Activated effector memory CD4-positive, alpha-beta T cell treated with Interleukin-2 at 50 U/mL for 16 hours (primary cell): ENCODE measurements at places on chromosomes 6 and 20.

DNA sequence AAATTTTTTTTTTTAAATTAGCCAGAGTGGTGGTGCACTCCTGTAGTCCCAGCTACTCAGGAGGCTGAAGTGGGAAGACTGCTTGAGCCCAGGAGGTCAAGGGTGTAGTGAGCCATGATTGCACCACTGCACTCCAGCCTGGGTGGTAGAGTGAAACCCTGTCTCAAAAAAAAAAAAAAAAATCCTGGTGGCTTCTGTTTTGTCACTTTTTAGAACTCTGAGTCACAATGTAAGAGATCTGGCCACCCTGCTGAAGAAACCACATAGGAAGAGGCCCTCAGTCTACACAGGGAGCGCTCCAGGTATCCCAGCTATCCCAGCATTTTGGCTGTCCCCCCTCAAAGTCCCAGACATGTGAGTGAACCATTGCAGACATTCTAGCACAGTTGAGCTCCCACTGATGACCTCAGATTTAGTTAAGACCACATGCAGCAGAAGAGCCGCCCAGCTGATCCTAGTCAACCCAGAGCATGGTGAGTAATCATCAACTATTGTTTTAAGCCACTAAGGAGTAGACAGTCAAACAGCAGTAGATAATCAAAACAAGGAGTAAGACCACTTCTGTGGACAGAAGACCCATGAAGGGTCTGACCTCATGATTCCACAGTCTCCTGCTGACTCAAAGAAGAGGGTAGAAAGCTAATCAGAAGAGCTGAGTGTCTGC is 12.7 kb upstream of the ARFGEF2 start:
- DNase-seq, result no peak

GRCh38 chr20:58297394-58297793 is 12.1 kb upstream of the RAB22A start:
- DNase-seq, result no peak

DNA sequence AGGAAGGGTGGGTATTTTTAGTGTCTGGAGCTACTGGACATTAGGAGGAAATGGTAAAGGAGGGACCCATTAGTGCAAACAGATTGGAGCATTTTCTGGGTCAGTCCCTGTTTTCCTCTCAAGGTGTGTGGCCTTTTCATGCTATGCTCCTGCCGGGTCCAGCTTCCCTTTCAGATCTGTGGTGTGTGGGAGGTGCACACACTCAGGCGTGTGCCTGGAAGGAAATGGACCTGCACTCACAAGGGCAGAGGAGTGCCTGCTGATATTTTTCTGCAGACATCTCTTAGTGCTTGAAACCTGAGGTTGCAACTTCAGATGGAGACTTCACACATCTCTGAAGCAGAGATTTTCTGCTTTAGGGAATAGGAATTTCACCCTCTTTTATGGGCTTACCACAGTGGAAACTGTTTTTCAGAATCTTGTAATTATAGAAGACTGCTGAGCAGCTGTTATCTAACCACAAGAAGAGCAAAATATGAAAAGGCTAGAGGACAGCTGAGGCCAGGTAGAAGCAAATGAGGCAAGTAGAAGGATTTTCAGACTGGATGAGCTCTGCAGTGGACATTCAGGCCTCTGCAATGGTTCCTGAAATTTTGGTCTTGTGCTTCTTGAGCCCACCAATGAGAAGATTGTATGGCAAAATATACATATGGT is 764.3 kb downstream of the QKI start:
- DNase-seq, result no peak

DNA sequence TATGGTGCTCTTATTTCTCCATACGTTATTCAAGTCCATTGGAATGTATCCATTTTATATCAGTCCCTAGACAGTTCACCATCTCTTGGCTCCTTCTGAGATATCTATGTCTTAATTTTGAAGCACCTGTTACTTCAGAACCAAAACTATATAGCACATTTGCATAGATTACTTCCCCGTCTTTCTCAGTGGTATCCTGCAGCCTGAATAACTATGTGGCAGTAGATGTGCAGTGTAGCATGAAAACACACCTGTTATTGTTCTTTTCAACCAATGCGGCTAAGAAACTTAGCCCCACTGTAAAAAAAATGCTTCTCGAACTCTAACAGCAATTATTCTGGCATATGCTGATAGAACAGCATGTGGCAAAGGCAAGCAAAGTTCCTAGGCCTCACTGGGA is 1184.4 kb upstream of the ADGRB3 start:
- DNase-seq, result no peak

DNA sequence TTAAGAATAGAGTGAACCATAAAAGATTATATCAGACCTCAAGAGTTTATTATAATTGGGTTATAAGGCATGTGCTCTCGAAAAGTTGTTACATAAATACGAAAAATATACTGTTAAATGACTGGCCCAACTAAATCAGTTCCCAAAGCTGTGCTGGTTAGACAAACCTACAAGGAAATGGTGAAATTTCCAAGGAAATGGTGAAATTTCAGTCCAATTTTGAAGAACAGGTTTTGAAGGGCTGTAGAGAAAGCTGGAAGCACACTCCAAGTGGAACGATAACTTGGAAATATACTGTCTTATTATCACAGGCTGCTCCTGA is 400 bp upstream of the TRMT11 start:
- no peak for DNase-seq

- DNase-seq, result peak; percentile 53
These were observed 96.5 kb downstream of the HFE start for GRCh38 chr6:26183581-26184366.

- DNase-seq, result peak; percentile 39
These were observed 17.1 kb downstream of the OR2B2 start for GRCh38 chr6:27894839-27895762.

GRCh38 chr20:9912858-9913434 is 74.1 kb upstream of the PAK5 start:
- peak; percentile 1 for DNase-seq

- DNase-seq, result no peak
These were observed 28.8 kb upstream of the TLDC2 start for GRCh38 chr20:36847009-36847709.

- no peak for DNase-seq
These were observed 26.2 kb upstream of the DEFB125 start for GRCh38 chr20:61230-61629.
